ENCODE measurements at places on chromosomes 12 and 14.

DNA sequence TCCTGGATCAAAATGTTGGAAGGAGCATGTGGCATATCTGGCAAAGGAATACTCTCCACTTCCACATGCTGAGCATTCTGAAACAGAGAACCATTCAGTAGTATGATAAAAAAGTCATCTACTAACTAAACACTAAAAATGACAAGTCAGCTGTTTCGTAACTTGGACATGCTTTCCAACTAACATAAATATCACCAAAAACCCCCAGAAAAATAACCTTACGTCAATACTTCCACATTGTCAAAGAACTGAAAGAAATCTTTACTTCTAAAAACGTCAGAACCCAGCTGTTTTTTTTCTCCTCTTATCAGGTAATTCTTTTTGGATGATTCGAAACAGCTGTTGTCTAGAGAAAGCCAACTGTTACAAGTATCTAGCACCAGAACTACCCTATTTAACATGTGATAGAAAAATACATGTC lies 8.2 kb downstream of the WBP11 start:
- no peak for DNase-seq

DNA sequence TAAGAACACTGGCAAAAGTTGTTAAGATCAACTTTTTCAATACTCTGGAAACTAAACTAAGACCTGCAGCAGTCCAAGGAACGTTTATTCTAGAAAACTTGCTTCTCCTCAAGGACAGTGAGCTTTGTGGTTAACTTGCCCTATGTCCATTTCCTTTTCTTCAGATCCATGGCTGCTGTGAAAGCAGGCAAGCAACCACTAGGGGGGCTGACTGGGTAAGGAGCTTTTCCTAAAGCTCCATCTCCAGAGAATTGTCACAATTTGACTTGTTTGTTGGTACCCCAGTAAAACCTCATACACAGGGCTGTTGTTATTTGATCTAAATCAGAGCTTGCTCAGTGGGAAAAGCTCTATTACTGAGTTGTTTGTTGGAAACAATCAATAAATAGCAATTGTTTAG lies 10.1 kb upstream of the RPL10L start:
- DNase-seq: peak; percentile 34

DNA sequence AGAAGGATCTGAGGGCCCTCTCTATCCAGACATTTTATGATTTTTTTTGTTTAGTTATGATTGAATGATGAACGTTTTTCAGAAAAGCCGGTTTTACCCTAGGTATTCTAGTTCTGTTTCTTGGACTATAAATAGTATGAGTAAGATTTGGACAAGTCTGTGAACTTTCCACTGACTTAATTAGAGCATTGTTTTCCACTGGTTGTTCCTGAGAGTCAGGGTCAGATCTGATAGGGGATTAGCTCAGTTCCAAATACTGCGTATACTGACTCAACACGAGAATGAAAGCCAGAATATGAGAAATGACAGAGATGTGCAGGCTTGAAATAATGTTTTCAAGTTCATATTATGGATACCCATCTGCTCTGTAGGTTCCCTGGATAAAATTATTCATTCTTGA lies 361.6 kb downstream of the AEBP2 start:
- DNase-seq: no peak

DNA sequence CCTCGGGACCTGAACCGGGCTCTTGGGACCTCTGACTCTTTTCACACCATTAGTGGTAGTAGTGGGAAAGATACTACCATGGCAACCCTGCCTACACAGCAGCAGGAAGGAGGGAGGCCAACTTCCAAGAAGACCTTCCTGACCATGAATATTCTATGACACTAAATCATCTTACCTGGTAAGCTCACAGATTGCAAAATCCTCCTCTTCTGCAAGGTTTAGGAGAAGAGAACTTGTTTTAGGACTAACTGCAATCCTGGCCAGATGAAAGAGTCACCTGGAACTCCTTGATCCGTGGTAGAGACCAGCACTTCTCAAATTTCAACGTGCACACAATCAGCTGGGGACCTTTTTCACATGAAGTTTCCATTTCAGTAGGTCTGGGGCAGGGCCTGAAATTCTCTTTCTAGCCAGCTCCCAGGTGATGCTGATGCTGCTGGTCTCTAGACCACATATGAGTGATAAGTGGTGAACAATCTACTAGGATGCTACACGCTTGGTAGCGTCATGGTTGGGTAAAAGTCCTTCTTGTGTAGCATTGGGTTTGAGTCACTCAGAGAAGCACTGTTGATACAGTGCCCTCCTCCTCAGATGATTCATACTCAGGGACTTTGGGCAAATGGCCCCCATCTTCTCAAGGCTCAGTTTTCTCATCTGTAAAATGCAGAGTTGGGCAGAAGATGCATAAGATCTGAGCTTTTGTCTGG lies 35.6 kb upstream of the FICD start:
- DNase-seq: no peak

DNA sequence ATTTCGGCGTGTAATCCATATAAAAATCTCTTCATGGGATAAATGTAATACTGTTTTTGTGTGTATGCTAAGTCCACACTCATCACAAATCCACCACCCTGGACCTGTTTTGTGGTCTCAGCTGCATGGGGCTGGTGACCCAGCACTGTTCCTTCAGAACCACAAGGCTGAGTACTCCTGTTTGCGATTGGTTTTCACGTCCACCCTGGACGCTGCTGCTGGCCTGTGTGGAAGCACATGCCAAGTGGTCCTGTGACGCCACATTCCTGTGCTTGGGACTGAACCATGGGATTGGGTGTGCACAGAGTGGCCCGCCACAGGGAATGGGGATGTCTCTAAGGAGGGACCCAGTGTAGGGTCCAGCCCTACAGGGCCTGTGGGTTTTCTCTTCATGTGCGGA lies 4.3 kb downstream of the PUS1 start:
- DNase-seq: no peak

GRCh38 chr12:117241697-117242096 lies 51.4 kb upstream of the FBXO21 start:
- DNase-seq: no peak

DNA sequence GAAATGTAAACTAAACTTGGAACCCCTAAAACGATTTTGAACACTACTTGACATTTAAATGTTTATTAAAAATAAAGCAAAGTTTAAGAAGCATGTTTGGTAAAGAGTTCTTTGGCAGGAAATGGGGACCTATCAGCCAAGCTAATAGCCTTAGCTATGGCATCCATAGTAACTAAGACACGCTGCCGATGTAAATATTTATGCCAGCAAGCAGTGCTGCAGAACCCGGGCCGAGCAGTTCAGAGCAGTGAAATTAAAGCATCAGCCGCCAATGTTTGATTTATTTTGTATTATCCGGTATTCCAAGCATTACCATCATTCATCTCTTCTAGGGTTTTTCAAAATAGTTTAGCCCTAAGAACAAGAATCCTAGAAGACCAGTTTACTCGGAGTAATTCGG lies 61.6 kb downstream of the PPP2R5C start:
- peak; percentile 44 for DNase-seq

GRCh38 chr14:69917287-69917686 lies 38.1 kb downstream of the SMOC1 start:
- no peak for DNase-seq

DNA sequence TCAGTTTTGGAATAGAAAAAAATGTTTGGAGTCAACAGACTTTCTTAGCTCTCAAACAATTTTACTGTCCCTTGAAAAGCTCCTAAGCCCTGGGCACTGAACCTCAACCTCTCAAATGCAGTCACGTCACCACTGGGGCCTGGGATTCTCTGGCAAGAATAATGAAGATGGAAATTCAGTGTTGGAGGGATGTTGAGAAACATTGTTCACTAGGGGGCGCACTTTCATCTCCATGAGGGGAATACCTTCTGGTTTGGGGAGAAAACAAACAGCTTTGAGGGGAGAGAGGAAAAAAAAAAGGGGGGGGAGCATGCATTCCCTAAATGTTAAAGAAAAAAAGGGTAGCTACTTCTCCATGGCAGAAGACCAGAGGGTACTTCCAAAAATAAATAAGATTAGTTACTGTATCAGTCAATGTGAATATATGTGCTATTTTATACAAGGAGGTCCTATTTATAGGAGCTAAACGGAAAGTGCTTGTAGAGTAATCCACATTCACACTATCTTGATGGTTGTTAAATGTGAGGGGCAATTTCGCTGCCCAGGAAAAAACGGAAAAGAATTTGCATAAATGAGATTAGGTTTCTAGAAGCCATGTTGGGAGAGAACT lies 5.8 kb upstream of the TBPL2 start:
- peak; percentile 77 for DNase-seq

DNA sequence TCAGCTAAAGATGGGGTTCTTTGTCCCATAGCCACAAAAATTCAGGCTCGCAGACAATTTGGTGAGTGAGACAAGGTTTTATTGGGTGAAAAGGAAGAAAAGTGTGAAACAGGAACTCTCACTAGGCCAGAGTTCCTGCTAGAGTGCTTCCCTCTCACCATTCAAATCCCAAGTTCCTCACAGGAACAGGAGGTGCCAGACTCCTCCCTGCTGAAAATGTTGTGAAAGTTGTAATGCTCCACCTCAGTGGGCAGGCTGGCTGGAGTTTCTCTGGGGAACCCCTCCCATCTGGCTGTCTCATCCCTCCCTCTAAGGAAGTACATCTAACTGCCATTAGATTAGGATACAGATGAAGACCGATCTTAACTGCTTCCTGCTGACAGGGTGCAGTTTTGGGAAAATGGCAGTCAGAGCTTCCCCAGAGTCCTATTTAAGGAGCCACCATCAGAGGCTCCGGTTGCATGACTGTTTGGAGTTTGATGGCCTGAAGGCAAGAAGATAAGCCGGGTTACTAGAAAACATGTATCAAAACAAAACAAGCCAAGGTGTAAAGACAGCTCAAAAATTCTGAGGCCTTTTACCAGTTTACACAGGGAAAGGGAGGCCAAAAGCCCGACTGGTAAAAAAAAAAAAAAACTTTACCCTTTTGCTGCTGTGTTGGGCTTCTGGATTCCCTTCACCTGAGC lies 127.6 kb downstream of the FSCB start:
- DNase-seq: peak; percentile 39

GRCh38 chr14:73477618-73478266 lies 13.0 kb upstream of the RIOX1 start:
- no peak for DNase-seq

- no peak for DNase-seq
Measured at GRCh38 chr14:61566537-61567225, 128.6 kb upstream of the HIF1A start.

DNA sequence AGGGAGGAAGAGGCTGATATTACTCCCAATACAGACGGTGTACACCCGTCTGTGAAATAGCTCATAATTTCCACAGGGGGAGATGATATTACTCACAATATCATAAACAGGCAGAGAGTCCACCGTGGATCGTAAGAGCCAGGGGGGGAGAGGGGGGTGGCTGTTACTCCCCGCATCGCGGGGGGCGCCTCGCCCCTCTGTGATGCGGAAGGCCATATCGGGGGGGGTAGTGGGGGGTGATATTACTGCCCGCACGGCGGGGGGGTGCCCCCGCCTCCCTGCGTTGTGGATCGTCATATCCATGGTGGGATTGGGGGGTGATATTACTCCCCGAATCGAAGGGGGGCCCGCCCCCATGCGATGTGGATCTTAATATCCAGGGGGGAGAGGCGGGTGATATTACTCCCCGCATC lies 91.9 kb downstream of the FRMD6 start:
- no peak for DNase-seq

GRCh38 chr12:69321351-69321750 lies 26.8 kb upstream of the LYZ start:
- DNase-seq: peak; percentile 48

DNA sequence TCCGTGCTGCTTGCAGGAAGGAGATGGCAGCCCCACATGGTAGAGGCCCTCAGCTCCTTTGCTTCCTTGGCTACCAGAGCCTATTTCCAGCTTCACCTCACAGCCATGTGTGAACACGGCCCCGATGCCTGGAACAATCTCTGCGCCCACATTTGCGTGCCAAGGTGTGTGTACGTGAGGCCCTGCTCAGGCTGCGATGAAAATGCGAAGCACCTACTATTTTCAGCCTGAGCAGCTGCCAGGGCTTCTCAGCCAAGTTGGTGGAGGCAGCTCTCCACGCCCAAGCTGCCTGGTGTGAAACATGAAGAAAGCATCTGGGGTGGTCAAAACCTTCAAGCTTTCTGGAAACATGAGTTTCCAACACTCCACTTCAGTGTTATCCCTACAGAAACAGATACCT lies 177.8 kb upstream of the EGLN3 start:
- no peak for DNase-seq

GRCh38 chr14:105499256-105500035 lies 8.4 kb downstream of the TEDC1 start:
- no peak for DNase-seq

DNA sequence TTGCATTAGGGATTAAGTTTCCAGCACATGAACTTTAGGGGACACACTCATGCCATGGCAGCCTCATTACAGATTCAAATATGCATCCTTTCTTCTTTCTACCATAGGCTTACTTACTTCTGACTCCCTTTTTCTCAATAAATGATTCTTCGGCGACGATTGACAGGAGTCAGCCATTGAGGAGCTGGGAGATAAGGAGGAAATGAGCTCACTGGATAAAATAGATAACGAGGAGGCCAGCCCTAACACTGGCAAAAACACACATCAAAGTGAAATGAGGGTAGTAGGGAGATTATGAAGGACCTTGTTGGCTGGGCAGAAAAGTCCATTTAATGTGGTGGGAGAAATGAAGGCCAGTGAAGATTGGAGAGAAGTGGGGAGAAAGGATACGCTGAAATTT lies 172.2 kb downstream of the SLC41A2 start:
- peak; percentile 50 for DNase-seq

DNA sequence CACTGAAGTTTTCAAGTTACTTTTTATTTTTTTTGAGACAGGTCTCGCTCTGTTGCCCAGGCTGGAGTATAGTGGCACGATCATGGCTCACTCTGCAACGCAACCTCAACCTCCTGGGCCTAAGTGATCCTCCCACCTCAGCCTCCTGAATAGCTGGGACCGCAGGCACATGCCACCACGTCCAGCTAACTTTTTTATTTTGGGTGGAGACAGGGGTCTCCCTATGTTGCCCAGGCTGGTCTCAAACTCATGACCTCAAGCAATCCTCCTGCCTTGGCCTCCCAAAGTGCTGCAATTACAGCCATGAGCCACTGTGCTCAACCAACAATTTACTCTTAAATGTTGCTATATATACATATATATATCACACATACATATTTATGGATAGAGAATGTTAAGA lies 27.4 kb upstream of the LGALS3 start:
- DNase-seq: no peak

GRCh38 chr12:92290350-92290695 lies 144.7 kb upstream of the BTG1 start:
- DNase-seq: no peak

- no peak for DNase-seq
Measured at GRCh38 chr12:125463386-125463785, 398.2 kb downstream of the AACS start.

- DNase-seq: no peak
Measured at GRCh38 chr12:21546716-21547115, 20.6 kb downstream of the SPX start.

GRCh38 chr14:50941151-50941550 lies 3.1 kb downstream of the PYGL start:
- no peak for DNase-seq
